ENCODE measurements at places on chromosomes 5 and 9.

DNA sequence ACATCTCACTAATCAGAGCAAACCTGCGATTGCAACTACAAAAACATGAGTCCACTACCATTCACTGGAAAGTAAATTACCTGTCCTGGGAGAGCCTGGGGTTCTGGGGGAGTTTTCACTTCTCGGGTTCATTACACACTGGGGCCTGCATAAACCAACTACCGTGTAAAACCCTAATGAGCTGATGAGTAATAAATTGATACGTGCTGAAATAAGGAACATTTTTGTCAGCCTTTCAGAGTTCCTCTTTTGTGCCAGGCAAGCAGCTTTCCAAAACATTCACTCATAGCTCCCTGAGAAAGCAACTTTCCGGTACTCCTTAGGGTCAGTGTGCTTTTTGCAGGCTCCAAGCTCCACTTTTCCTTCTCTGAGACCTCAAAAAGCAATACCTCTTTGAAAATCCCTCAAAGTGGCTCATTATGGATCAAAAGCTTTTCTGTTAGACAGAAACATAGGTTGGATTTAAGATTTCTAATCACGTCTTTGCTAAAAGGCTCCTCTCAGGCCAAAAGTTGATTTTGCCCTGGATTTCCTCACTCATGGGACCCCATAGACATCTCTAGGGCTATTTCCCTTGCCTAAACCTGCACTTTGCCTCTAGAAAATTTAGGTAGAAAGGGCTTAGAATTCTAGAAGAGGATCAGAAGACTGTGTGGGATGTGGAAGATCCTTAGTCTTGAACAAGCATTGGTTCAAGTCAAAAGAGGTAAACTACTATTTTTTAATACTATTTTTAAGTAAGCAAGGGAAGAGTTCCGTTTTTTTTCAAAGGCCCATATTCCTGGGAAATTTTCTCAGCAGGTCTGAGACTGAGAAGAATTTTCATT is 74.8 kb downstream of the ST8SIA4 start:
- no peak for DNase-seq

DNA sequence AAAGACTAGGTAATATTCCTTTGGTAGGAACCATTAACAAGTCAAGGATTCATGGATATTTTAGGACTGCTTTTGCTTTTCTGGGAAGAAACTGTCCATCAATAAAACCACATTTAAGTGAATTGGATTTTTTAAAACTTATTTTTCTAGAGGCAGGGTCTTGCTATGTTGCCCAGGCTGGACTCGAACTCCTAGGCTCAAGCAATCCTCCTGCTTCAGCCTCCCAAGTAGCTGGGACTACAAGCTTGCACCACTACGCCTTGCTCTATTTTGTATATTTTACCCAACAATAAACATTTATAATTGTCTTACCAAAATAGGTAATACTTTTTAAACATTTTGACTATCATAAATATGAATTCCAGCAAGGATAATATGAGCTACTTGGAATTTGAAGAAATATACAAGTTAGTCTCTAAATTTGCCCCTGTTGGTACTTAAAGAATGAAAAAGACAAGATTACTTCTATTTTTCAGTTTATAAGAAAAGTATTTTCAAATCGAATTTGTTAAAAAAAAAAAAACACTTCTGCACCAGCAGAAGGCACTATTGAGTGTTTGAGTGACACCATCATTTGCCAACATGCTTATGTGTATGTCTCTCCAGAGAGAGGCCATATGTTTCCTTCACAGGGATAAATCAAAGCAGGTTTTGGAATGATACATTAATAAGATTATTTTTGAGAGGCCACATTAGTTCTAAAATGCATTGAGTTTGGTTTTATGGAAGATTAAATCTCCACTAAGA is 60.0 kb upstream of the CARTPT start:
- no peak for DNase-seq

- no peak for DNase-seq
Measured at GRCh38 chr9:128252317-128253139, 23.3 kb downstream of the GOLGA2 start.

- no peak for DNase-seq
Measured at GRCh38 chr9:137405677-137406081, 17.3 kb downstream of the EXD3 start.

Data from DMS 273 treated with DMSO at 0.1 percent for 48 hours (cell line).